ENCODE measurements at places on chromosomes 16 and 17.

- no peak for DNase-seq
Observed at GRCh38 chr16:56534847-56535383, 15.1 kb upstream of the BBS2 start.

GRCh38 chr17:74413491-74413890 lies 18.4 kb upstream of the GPRC5C start:
- no peak for DNase-seq

GRCh38 chr17:44203731-44204440 lies 4.2 kb upstream of the ATXN7L3 start:
- DNase-seq = no peak

DNA sequence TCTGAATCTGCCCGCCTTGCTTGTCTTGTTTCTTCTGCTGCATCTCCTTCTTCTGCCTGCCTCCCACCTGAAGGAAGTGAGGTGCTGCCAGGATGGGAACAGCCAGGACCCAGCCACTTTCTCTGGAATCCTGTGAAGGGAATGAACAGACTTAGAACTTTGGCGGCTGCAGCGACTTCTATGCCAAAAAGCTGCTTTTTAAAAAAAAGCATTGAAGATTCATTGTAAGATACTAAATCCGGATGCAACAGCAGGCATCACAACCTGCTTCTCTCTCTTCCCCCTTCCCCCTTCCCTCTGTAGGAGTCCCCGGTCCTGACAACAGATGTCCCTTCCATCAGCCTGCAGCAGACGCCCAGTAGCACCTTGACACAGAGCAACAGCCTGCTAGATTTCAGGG lies 176.3 kb downstream of the HS3ST4 start:
- DNase-seq = no peak

- DNase-seq = no peak
Observed at GRCh38 chr17:4854111-4854681, 21.1 kb downstream of the MINK1 start.

DNA sequence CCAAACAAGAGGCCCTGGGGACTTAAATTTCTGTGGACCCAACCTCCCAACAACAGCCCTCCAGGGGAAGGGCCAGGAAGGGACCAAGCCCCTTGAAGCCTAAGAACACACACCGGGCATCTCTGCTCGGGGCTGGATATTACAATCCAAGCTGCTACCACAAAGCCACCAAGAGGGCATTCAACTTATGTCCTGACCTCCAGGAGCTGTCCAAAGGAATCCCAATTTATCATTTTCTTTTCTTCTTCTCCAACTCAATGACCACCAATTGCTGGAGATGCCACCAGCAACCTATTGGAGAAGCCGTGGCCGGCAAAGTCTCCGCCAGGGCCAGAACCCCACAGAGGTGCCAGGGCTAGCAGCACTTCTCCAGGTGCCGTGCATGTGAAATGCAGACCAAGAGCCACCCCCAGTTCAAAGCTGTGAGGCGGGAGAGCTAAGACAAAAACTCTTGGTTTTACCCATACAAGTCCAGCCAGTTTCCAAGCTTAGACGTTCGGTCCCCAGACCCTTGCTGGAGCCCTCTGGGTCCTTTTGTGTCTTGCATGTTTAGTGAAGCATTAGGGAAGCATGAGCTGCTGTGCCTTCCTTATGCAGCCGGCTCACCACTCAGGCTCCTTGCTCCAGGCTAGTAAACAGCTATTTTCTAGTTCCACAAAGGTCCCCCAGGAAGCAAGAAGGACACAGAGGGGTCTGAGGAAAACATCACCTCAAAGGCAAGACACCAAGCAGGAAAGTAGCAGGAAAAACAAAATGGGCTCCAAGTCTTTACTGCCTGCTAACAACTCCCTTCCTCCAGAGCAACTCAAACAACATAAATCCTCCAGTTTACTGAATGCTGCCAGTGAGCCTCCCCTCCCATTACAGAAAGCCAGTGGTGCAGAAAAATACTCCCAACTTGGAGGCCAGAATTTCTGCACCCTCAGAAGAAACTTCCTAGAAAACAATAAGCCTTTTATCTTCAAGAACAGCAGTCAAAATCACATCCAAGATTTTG lies 3.2 kb downstream of the PITPNA start:
- no peak for DNase-seq

DNA sequence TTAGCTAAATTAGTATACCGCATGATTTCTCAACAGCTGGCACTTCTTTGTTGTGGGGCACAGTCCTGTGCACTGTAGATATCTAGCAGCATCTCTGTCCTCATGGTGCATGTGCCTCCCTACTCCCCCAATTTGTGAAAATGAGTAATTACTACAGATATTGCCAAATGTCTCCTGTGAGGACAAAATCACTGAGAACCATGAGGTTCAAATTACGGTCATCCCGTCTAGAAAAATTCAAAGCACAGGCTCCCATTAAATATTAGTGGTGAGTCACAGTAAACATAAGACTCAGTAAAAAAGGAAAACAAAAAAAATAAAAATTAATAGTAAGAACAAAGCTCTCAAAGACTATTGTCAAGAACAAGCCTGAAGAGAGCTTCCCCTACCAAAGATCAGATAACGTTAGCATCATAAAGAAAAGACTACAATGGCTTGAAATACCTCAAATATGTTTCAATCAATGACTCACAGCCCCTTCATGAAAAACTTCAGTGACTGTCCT lies 57.8 kb downstream of the STH start:
- no peak for DNase-seq

DNA sequence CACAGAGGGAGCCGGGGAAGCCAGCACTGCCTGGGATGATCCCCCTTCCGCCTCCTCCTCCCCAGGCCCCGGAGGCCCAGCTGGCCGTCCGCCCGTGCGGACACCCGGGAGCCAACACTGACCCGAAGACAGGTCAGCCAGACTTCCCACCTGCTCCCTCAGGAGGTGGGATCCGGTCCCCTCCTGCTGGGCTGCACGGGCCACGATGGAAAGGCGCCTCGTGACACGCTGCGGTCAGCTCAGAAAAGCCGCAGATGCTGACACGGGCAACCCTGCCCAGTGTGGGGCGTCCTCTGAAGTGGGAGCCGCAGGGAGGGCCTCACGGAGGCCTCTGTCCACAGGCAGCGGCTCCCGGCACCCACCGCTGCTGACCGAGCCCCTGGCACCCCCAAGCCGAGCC lies 49.3 kb downstream of the CBFA2T3 start:
- no peak for DNase-seq

GRCh38 chr17:34847938-34848337 lies 113.3 kb downstream of the CCT6B start:
- no peak for DNase-seq

DNA sequence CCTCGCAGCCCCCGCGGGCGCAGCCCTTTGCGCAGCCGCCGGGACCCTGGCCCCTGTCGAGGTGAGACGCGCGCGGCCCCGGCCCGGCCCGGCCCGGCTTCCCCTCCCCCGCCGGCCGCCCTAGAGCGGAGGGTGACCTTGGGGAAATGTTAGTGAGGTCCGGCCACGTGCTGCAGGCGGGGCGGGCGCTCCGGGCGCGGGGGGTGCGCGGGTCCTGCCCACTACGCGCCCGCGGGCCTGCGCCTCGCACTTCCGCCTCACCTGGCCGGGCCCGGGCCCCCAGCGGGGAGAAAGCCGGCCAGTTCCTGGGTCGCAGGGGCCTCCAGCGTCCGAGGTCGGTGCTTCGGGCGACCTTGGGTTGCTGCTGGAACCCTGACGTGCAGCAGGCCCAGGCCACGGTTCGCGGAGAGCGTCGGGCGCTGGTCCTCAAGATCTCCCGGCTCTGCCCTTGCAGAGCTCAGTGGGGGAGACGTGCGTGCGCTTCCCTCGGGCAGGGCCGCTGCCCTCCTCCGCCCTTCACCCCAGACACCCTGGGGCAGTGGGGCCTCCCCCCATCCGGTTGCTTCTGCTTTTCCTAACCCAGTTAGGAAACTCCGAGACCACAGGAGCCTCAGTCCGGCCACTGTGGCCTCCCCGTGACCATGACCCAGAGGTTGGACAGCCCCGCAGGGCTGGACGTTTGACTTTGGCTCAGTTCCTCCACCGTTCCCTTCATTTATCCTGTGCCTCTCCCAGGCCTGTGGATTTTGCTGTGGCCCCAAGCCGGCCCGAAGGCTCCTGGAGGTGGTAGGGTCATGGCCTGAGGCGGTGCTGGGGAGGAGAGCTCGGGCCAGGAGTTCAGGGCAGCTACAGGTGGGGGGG lies 791 bp downstream of the MCRIP2 start:
- no peak for DNase-seq

GRCh38 chr16:6932871-6933385 lies 399.7 kb upstream of the RBFOX1 start:
- no peak for DNase-seq

DNA sequence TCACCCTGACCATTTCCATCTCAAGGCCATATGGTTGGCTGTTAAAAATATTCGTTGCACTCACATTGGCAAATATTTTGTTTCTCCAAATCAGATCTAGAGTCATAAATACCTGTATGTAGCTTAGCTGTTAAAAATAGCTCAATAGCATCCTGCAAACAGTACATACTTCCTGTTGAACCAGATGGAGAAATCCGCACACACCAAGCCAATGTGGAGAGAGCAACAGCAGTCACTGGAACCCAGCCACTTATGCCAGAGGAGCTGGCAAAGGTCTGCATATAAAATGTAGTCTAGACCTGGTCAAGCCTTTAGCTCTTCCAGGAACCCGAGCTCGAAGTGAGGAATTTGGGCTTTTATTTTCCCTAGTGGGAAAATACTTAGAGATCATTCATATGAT lies 146.4 kb upstream of the KCNJ16 start:
- no peak for DNase-seq

GRCh38 chr16:19717314-19717713 lies 713 bp downstream of the KNOP1 start:
- no peak for DNase-seq
